ENCODE measurements at places on chromosomes 5 and 9.

DNA sequence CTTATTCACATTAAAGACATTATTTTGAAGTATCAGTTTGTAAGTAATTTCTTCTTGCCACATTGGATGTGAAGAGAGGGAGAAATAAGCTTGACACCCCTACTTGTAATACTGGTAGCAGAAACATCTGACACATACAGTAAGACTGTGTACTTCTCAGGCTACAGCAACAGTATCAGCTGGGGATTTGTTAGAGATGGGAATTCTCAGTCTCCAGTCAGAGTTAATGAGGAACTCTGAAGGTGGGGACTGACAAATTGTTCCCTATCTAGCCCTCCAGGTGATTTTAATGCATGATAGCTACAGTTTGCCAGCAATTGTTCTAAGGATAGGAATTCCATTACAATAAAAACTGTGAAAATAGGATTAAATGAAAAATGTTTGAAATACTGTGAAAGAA lies 524.8 kb downstream of the PRR16 start:
- no peak for DNase-seq

GRCh38 chr5:13921578-13921977 lies 22.9 kb downstream of the DNAH5 start:
- DNase-seq = no peak

- no peak for DNase-seq
Measured at GRCh38 chr9:133584167-133584558, 25.0 kb downstream of the FAM163B start.

- DNase-seq = no peak
Measured at GRCh38 chr9:19378164-19378563, 1.9 kb downstream of the RPS6 start.

DNA sequence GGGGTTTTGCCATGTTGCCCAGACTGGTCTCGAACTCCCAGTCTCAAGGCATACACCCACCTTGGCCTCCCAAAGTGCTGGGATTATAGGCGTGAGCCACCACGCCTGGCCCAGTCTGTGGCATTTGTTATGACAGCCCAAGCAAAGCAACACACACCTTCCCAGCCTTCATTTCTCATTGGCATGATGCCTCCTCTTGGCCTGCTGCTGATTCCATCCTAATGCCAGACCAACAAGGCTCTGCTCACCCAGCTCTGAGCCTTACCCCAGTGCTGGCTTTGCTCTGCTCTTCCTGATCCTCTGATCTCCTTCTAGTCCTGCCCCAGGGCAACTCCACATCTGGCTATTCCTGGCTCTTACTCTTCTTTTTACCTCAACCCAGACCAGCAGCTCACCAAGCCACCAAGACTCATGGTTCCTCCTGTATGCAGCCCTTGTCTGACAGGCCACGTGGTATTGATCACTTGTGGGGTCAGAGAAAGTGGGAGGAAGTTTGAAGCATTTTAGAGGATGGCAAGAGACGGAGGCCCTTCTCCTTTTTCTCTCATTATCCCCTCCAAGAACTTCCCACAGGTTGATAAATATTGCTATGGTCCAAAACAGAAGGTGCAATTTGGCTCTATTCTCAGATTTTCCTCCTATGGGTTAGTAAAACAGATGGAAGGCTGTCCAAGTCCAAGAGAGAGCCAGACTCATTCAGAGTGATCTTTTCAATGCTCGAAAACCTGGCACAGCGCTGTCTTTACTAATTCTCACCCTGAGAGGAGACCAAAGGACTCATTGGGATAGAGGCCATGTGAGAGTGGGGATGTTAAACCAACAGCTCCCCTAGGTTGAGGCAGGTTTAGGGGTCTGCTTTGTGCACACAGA lies 958 bp downstream of the CD180 start:
- DNase-seq = no peak

GRCh38 chr5:91927439-91927838 lies 544.3 kb upstream of the ARRDC3 start:
- no peak for DNase-seq

GRCh38 chr9:90552317-90552716 lies 90.3 kb downstream of the DIRAS2 start:
- no peak for DNase-seq

GRCh38 chr5:180593446-180594206 lies 2.3 kb upstream of the SCGB3A1 start:
- no peak for DNase-seq

GRCh38 chr9:8221462-8221861 lies 421.9 kb upstream of the DMAC1 start:
- no peak for DNase-seq

DNA sequence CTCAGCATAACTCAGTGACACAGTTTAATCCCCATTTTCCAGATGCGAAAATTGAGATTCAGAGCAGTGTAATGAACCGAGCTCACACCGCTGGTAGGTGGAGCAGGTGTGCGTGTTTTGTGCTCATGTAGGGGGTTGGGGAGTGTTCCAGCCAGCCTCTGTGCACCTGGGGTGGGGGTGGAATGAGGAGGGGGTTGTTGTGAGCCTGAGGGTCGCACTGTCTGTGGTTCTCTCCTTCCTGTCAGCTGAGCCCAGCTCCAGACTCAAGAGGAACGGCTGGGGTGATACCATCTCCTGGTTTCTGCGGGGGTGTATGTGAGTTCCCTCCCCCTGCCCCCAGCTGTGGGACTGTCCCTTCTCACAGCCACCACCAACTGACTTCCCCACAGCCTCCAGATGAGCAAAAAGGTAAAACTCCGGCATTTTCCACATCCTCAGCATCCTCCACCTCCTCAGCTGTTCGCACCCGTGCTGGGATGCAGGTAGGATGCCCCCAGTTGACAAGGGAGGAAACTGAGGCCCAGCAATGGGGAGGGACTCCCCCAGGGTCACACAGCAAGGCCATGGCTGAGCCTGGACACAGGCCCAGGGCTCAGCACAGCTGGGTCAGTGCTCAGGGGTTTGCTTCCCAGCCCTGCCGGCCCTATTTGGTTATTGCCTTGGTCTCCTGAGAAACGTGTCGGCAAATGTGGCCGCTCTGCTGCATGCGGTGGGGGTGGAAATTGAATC lies 2.1 kb downstream of the SH2D3C start:
- peak; percentile 73 for DNase-seq

DNA sequence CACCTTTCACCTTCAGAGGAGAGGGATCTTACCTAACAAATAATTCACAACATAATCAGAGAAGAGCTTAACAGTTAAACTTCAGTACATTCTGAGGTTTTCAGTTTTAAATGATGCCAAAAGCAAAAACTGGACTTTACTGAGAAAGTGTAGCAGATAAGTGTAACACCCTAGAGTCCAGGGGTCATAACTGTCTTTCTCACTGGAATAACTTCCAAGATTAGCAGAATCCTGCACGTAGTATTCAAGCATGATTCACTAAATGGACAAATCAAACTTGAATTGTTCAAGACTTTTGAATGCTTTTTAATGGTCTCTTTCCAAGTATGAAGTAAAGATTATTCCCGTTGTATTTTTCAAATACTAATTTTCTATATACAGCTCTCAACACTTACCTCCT lies 180.1 kb upstream of the NREP start:
- no peak for DNase-seq

DNA sequence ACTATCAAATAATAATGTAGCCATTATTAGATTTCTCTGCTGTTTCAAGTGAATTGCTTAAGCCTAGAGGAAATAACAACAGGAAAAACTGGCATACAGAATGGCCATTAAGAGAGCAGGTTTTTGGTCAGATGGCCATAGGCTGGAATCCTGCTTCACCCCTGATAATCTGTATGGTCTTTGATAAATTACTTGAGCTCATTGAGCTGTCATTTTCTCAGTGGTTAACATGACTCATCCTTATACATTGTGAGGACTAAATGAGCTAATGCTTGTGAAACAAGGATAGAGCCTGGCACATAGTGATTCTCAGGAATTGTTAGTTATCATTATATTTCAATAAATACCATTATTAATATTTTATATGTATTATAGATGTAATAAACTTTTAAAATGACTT lies 516.5 kb downstream of the KIF4B start:
- no peak for DNase-seq

DNA sequence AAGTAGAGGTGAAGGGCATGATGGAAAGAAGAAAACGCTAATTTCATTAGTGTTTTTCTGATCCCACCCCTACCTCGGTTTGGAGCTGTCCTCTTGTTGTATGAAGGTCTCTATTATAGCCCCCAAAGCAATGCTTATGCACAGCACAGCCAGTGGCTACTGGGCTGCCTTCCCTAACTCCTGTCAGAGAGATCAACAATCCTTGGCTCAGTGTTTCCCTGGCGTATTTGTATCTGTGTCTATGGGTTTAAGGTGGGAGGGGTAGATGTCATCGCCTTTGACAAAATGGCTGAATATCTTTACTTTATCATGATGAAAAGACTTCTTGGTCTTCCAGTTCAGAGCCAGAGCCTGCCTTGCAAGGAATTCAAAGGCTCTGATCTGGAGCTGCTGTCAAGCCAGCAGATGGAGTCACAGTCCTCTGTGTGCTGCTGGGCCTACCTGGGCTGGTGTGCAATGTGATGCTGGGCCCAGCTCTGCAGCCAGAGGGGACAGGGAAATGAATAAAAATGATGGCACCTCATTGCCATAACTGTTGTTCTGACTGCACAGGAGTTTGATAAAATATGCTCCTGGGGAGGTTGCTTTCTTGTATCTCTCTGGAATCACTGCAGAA lies 20.1 kb upstream of the HSPA9 start:
- no peak for DNase-seq

DNA sequence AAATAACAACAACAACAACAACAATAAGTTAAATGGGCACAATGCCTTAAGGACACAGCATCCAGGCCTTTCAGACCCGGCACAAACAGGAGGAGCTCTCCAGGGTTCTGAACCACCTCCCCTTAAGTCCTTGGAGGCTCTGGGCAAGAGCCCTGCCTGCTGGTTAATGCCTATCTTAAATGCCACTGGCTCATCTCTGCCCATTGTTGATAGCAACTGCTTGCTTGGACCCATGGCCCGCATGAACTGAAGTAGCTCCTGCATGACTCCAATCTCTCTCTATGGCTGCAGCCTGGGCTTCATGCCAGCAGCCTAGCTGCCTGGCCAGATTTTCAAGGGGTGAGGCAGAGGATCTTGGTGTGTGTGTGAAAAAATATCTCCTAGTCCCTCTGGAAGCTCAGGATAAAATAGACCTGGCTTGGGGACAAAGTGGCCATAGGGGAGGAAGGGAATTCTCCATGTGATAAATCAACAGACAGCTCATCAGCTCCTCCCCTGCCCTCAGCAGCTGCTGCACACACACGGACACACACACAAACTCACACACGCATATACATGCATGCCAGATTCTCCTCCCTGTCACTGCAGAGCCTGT lies 27.4 kb downstream of the FAM219A start:
- DNase-seq = no peak

DNA sequence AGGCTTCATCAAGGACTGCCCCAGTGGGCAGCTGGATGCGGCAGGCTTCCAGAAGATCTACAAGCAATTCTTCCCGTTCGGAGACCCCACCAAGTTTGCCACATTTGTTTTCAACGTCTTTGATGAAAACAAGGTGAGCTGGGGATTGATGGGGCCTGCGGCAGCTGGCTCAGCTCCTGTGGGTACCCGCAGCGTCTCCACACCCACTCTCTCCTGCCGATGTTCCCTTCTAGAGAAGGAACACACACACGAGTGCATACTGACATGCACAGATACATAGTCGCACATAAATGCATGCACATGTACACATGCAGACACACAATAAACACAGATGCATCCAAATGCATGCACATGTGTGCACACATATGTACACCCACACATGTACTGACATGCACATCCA lies 45.6 kb downstream of the NCS1 start:
- DNase-seq = no peak

DNA sequence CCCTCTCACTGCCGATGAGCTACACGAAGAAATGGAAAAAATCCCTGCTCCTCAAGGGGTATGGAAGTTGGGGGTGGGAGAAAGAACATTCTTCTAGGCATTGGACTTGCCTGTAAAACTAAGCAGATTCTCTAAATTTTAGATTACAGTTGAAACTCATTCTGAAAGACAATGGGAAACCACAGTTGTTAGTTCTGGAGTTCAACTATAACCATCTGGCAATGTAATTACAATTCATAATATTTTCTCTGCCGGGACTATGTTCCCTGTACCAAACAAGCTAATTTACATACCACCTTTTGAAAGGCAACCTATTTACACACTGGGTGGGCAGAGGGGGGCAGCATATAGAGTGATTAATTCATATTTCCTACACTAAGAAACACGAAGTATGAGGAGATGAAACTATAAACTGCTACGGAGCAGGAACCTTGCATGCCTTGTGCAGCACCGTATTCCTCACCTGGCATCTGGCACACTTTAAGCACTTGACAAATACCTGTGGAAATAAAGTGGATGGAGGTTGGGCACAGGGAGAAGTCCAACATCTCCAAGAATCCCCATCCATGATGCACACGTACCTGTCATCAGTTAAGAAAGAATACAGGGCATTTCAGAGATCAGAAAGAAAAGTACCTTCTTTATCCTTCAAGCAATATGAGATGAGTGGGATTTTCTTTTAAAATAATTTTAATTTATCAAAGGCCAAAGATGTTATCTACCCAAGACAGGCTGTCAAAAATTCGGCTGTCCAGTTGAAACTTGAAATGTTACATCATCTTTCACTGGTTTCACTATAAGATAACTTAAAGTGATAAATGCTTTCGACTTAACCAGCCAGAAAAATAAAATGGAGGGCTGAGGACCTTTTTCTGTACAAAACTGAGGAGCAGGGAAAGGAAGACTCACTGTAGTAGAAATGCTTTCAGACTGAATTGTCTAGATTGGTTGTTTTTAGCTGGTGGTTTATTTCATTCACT lies 54.2 kb downstream of the SSBP2 start:
- DNase-seq = no peak

DNA sequence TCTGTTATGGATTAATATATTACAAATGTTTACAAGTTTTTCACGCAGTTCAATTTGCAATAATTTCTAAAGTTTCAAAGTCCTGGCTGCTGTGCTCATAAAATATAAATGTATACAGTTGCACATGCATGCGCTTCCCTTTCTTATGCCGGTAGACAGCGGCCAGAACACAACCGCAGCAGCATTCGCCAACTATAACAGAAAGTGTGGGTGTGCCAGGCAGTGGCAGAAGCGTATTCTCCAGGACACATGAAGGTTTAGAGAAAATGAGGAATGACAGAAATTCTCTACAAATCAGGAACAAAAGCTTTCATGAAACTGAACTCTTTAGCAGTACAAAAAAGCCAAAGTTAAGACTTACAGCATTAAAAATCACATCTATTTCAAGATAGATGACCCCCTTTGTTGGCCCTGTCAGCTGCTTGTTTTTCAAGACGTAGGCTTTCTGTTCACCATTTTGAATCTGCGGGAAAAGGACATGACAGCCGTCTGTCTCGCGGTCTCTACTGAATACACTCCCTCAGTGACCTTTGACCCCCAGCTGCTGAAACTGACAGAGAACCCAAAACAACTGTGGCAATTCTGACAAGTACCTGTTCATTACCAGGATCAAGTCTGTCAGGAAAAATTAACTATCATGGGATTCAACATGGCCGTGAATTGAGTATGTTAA lies 252.2 kb downstream of the SLF1 start:
- DNase-seq = no peak

GRCh38 chr5:90434116-90434714 lies 24.7 kb upstream of the CETN3 start:
- DNase-seq = peak; percentile 46

- peak; percentile 23 for DNase-seq
Measured at GRCh38 chr5:58794875-58795274, 212.0 kb downstream of the RAB3C start.
